ENCODE measurements at places on chromosomes 4 and X.

- DNase-seq, result peak; percentile 9
Measured at GRCh38 chrX:123738378-123738940, 5.6 kb upstream of the THOC2 start.

DNA sequence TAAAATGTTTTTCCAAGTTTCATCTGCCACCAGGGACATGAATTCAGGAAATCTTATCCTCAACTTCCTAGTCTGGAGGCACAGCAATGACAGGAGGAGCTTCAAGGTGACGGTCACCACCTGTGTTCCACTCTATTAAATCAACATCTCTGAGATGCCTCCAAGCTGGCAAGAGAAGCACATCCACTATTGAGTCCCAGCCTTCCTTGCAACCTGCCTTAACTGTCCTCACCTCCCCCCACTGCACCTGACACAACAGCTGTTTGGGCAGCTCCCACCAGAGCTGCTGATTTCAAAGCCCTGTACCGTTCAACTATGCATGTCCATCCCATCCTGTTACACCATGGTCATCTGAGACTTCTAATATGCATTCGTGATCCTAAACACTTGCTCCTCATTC lies 123.4 kb downstream of the COL25A1 start:
- DNase-seq, result no peak

GRCh38 chr4:182454440-182455013 lies 211.3 kb downstream of the TENM3 start:
- DNase-seq, result no peak

GRCh38 chrX:70289168-70289792 lies 447 bp downstream of the PDZD11 start:
- DNase-seq, result peak; percentile 11

- peak; percentile 39 for DNase-seq
Measured at GRCh38 chr4:2934077-2934812, 29.0 kb downstream of the NOP14 start.

GRCh38 chr4:8167291-8167690 lies 8.7 kb upstream of the ABLIM2 start:
- DNase-seq, result no peak

DNA sequence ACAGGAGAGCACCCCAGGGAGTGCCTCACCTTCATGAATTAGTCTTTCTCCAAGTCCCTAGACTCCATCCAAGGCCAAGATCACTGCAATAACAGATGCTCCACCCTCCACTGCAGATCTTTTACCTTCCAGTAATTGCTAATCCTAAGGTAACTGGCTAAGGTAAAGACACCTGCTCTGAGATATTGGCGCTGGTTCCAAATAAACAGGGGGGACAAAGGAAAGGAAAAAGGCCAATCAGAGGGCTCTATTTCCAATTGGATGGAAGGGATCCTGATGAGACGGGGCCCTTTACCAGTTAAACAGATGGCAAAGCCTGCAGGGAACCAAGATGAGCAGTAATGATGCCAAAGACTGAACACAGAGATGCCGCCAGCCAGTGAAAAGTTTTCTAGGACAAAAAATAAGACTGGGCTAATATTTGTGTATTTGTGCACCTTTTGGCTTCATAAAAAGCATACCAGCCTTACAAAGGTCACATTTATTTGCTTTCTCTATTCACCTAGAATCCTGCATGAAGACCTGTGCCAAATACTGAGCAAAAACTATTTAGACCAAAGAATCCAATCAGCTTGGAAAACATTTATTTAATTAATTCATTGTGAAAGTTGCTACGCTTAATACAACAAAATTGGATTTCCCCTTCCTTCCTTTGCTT lies 148.5 kb downstream of the PPP3CA start:
- no peak for DNase-seq

- peak; percentile 31 for DNase-seq
Measured at GRCh38 chr4:155007660-155008176, 200.7 kb upstream of the NPY2R start.

Data from M059J (cell line).